Fibroblast of skin of abdomen (primary cell): ENCODE measurements at places on chromosomes 13 and 19.

DNA sequence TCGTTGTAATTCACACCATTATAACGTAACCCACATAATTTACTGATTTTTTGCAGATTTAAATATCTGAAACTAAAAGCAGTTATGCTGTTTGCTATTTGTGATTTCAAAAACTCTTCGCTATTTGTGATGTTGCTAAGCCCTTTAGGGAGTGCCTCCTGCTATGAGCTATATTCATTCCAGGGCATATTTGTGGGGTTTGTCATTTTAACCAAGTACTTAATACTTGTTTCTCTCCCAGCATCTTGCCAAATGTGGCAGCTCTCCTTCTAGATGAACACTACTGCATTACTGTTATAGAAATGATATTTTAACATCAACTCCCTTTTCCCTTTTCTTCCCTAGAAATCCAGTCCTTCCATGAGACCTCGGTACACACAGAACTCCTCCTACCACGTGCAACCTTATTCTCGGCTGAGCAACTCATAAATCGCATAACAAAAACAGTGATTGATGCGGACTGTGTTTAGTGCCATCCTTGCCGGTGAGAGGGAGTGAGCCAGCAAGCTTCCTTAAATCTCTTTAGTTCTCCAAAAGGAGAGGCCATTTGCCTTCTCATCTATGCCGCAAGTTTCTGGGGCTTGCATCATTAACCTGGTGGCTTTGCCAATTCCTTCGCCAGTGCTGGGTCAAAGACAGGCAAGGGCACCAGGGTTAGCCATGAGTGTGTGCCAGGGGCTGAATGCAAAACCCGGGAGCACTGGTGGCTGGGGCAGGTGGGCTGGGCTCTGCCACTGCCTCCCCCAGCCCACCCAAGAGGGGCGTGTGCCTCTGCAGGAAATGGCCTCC is 33.4 kb downstream of the RFX2 start:
- peak; percentile 96 for DNase-seq

DNA sequence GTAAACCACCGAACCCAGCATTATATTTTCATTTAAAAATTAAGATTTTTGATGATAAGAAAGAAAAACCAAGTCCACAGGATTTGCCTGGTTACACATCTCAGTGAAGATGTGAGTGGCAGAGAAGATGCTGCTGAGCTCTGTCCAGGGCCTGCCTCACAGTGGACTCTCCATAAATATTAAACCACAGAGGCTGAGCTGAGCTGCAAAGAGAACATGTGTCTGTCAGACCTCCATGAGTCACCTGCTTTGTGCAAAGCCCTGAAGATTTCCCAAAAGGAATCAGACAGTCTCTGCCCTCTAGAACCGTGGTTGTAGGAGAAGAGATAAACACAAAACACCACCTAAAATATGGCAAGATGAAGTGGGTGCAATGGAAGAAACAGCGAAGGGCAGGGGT is 127.2 kb upstream of the TSC22D1 start:
- peak; percentile 84 for DNase-seq

- DNase-seq: no peak
These were observed 8.1 kb upstream of the ADGRE2 start for GRCh38 chr19:14786421-14786851.

GRCh38 chr13:51797664-51798488 is 6.1 kb downstream of the DHRS12 start:
- DNase-seq: peak; percentile 62

- DNase-seq: no peak
These were observed 26.5 kb downstream of the CEP89 start for GRCh38 chr19:32945260-32945659.

DNA sequence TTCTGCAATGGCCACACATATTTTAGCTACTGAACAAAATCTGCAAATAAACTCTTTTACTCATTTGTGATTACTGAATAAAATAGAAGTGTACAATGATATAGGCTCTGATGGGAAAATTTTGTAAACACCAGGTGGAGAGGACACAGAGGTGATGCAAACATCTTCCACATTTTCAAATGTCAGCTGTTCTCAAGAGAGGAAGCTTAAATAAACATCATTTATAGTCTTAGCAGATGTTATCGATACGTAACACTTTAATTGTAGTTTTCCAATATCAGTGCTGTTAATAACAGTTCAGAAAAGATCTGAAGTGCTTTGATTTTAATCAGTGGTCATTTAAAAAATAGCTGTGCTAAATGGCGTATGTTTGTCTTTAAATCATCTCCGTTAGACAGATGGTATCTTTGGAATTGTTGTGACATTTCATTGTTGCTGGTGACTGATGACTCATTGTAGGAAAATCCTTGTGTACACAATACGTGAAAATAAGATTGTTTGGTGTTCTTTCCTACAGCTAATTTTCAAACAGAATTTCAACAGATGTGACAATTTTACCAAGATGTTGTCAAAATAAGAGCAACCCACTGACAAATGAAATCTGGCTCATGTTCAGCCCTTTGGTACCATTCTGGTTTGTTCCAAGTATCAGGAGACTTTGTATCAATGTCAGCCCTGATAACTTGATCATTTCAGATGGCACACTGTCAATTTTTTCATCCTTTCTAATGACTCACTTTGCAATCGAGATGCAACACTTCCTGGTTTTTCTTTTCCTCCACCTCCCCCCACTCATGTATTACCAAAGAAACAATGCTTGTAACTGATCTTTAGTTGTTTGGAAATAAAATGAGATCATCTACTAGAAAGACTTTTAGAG is 516.0 kb downstream of the DCT start:
- DNase-seq: peak; percentile 65
